ENCODE measurements at places on chromosomes 2 and 18.
A peak's percentile ranks its signal among the peaks of the same experiment; 100 is the strongest.

DNA sequence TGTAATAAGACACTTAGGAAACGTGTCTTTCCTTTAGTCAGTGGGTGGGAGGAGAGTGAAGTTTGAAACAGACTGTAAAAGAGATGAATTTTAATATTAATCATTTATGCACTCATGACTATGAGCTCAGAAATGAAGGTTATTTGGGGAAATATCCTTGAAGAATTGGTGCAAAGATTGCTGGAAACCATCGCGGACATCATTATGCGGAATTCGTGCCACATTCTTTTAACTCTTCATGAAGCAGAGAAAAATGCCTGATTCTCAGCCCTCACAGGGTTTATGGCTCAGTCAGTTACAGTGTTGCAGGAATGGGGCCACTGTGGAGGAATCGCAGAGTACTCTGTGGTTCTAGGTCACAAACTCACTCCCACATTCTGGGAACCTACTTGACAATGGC is 109.7 kb downstream of the RGPD3 start:
- DNase-seq = no peak

DNA sequence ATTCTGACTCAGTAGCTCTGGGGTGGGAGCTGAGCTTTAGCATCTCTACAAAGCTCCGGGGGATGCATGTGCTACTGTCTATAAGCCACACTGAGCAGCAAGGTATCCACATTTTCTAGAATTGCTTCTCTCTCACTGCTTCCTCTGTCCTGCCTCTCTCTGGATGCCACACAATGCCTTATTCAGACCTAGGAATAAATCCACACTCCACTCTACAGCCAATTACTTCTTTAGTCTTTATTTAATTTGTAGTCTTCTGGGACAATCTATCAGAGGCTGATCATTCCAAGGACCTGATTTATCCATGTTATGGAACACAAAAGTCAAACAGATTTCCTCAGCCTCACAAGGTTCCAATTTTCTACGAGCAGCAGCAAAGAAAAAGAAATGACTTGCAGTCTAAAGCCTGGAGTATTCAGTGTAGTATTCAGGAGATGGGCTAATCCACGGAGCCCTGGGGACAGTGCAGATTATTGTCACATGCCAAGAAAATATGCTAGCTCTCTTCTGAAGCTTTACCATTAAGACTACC is 4.4 kb downstream of the BCL2 start:
- no peak for DNase-seq

- DNase-seq = no peak
Observed at GRCh38 chr2:169114056-169114455, 44.7 kb downstream of the DHRS9 start.

- no peak for DNase-seq
Observed at GRCh38 chr18:40925071-40925541, 1029.9 kb upstream of the PIK3C3 start.

- peak; percentile 42 for DNase-seq
Observed at GRCh38 chr18:50218432-50219197, 23.7 kb upstream of the MYO5B start.

DNA sequence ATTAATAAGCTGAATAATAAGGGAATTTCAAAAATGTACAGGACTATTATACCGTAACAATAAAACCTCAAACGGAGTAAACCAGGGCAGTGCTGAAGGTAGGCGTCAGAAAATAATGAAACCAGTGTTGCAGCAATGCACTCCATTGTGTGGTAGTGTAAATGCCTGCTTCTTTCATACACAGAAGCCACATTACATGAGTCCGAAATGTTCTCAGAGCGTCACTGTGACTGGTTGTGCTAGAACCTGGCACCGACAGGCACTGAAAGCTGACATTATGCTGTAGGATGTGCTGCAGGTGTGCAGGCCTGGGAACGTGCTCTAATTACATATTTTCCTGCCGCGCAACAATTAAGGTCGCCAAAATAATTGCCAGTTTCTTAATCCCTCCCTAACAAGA is 53.3 kb downstream of the ZEB2 start:
- no peak for DNase-seq

- no peak for DNase-seq
Observed at GRCh38 chr2:37602040-37602439, 69.4 kb downstream of the CDC42EP3 start.

GRCh38 chr2:240235149-240235803 is 94.8 kb upstream of the OTOS start:
- DNase-seq = no peak

DNA sequence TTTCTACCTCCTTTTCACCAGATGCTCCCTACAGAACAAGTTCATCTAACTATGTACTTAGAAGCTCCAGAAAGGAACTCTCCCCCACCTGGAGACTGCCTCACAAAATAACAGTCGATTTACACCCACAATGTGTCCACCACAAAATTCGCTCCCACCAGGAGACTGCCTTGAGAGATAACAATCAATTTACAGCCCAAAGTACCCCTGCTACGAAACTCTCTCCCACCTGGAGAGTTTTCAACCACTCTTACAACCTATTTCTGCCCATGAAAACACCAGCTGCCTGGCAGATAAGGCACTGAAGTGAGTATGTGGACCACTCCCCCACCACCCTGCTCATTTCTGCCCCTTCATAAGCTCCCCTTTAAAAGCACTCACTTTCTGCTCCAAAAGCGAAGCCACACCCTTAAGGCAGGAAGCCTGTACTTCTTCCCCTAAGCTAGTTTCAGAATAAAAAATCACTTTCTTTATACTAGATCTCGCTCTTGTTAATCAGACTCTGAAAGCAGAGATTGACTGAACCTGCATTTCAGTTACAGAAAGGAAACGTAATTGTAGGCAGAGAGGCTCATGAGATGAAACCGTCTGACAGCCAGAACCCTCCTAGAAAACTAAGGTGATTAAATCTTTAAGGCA is 94.4 kb upstream of the RBBP8 start:
- peak; percentile 15 for DNase-seq

DNA sequence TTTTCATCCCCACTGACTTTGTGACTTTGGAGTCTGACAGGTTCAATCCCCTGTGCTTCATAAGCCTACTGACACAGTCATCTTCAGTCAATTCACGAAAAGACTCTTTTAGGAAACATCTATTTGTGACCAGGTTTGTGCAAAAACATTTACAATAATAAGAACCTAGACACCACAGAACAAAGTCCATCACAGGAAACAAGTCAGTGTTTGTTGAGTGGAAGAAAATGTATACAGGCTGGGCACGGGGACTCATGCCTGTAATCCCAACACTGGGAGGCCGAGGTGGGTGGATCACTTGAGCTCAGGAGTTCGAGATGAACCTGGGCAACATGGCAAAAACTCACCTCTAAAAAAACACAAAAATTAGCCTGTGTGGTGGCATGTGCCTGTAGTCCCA is 49.7 kb downstream of the TGFA start:
- DNase-seq = no peak

- DNase-seq = no peak
Observed at GRCh38 chr2:216620786-216621185, 12.4 kb upstream of the IGFBP2 start.

GRCh38 chr18:3547891-3548615 is 98.1 kb downstream of the TGIF1 start:
- no peak for DNase-seq

- no peak for DNase-seq
Observed at GRCh38 chr2:129575880-129576279, 403.6 kb upstream of the RAB6C start.

DNA sequence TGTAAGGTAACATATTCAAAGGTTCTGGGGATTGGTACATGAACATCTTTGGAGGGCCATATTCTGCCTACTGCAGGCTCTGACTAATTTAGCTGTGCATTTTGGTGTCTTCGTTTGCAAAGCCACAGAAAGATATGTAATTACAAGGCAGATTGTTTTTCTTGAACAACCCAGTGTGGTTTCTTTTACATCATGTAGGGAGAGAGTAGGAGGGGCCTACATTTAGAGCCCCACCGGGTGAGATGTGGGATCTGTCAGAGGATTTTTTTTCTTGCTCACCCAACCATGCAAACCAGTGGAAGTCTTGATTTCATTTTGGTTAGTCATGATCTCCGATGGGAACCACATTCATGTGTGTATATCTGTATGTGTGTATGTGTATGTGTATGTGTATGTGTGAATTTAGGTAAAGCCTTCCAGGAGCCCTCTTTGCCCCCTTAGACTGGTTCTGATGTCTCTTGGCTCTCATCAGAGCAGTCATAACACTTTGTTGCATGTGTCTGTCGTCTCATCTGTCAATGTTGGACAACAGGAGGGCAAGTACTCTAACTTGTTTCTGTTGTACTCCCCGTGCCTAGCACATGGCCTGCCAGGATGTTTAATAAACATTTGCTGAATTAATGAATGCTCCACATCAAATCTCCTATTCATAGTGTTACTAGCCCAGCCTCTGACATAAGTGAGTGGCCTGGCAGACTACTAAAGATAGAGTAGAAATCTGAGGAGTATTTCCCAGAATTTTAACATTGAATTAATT is 239.9 kb downstream of the MTX2 start:
- peak; percentile 21 for DNase-seq

GRCh38 chr18:274313-274712 is 6.5 kb upstream of the THOC1 start:
- no peak for DNase-seq

DNA sequence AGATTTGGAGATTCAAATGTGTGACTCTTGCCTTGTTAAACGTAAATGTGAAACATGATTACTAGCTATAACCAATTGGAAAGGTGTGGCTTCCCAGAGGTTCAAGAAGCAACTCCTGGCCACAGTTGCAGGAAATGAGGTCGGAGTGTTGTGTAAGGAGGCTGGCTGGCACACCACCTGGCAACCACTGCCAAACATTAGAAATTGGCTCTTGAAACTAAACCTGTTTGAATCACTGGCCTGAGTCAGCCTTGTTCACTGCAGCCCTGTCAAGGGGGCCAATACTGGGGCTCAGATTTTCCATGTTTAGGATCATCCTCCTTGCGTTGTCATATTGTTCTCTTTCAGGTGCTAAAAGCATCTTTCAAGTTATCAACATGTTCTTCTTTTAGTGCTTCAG is 206.3 kb downstream of the ARL6IP6 start:
- DNase-seq = no peak

DNA sequence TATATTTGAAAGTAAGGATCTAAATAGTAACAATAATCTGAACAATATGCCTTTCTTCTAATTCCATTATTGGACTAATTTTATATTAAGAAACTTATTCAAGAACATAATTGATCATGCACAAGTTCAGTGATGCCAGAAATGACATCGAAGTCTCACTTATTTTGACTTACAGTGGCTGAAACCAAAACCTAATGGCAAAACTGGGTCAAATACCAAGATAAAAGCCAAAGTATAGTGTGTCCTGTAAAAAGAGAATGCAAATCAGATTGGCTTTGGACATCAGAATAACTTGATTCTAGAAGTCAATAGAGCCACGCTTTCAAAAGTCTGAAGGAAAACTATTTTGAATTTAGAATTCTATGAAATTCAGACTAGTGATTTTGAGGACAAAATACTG is 137.2 kb downstream of the FTCDNL1 start:
- no peak for DNase-seq

GRCh38 chr2:81675641-81676040 is 1371.1 kb upstream of the LRRTM1 start:
- no peak for DNase-seq

DNA sequence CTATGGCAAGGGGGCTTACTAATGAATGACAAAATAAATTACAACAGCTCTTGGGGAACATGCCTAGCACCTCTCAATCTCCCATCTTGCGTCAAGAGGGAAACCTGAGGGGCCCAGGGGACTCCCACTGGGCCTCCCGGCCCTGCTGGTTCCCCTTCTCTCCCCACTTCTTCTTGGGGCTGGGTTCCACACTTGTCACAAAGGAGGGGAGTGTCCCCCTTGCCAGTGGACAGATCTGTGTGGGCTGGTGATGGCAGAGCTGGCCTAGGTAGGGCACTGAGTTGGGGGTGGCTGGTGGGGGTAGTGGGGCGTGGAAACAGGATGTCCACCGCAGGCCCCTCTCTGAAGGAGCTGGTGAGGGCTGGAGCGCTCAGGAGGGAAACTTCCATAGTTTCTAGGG is 184.0 kb upstream of the HAAO start:
- no peak for DNase-seq

DNA sequence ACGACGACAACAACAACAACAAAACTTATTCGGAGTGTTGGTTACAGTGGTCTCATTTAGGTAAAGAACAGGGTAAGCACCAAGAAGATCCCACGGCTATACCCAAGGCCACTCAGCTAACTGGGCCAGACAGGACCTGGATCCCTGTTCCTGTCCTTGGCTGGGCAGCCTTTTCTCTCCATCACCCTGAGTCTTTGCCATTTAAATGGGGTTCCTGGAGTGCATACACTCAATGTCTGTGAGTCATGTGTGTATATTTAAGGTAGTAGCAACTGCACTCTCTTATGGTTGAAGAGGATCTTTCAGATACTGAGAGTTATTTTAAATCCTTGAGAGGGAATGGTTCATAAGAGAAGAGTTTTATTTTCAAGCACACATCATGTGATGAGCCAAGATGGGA is 35.3 kb downstream of the ADCYAP1 start:
- DNase-seq = no peak

- DNase-seq = no peak
Observed at GRCh38 chr2:208186893-208187292, 2.9 kb downstream of the C2orf80 start.

DNA sequence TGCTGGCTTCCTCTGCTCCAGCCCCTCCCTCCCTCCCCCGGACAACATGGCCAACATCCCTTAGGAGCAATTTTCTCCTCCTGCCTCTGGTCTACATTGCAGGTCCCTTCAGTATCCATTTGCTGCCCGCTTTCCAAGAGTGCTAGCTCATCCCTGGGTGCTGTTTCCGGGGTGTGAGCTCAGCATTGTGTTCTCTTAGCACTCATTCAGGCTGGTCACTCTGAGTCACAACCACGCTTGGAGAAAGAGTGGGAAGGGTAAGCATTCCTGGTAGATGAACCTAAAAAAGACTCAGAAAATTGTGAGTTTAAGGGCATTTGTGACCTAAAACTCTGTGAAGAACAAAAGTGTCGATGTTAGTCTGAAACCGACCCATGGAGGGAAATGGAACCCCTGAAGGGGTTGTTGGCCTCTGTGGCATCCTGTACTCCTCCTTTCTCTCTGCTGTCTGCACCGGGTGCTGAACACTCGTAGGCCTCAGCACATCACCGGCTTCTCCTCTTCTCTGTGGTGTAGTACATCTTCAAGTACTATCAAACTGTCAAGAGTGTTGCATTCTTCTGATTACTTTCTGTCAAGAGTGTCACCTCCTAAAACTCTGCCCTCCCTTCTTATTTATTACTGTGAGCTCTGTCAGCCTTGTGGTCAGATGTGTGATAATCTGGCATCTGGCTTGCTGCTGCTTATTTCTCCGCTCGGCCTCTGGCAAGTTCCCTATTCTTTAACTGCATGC is 73.0 kb downstream of the CTNNA2 start:
- DNase-seq = no peak

Data from activated CD4-positive, alpha-beta T cell treated with anti-CD3 and anti-CD28 coated beads for 48 hours (primary cell).